Anterior cingulate cortex (tissue), 58 donors: ENCODE measurements at places on chromosomes 12 and 14.
A peak's percentile ranks its signal among the peaks of the same experiment; 100 is the strongest.

GRCh38 chr14:23877111-23877510 is 76.5 kb upstream of the DHRS4 start:
- DNase-seq: no peak

DNA sequence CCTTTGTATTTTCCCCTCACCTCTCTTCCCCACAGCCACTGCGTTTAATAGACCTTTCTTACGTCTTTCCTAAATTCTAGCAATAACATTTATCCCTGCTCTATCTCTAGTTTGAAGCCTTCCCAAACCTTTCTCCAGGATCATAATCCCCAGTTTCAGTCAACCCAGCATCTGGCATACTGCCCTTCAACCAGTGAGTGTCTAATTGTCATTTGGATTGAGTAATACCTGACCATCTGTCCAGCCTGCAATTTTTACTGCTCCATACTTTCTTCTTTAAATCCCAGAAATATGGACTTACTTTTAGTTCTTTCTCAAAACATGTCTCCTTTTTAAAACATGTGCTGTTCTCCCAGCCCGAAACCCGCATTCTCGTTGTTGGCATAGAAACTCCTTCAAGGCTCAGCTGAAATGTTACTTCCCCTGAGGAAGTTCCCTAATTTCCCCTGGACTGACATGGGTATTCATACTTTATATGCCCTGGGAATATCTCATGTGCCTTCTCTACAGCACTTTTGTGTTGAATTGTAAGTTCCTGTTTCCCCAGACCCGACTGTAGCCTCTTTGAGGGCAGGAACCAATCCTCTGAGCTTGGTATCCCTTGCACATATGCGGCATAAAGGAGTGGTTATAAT is 65.1 kb upstream of the ETV6 start:
- no peak for DNase-seq

DNA sequence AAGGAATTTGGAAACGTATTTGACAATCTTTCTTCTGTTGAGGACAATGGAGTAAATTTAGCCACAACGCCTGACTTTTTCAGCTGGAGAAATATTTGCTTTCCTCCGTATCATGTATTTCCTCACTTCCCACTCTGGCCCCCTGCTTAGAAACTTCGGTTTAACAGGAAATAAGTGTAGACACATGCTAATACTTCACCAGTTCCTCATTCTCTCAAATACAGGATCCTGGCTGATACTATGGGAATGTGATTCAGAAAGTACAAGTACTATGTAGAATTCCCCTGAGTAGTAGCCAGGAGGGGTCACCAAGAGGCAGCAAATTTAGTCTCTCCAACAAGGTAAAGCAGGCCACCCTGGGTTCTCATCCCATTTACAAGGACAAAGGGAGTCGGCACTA is 58.0 kb downstream of the FAR2 start:
- no peak for DNase-seq

DNA sequence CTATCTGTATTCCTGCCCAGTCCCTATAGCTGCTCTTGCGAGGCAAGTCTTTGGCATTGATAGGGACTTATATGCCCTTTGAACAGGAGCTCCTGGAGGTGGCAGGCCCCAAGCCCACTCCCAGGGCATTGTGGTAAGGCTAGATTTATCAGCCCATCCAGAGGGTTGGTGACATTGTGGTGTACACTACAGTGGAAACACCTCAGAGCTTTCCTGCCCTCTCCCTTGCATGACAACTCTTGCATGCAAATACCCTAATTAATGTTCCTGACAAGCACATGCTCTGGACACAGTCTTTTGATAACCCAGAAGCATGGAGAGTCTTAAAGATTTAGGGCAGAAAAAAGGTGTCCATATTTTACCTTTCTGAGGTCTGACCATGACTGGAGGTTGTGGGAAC is 815 bp upstream of the RIPK3 start:
- no peak for DNase-seq

GRCh38 chr14:98122527-98122926 is 1149.5 kb downstream of the BCL11B start:
- DNase-seq: no peak

GRCh38 chr14:56603648-56604047 is 24.1 kb downstream of the TMEM260 start:
- DNase-seq: no peak

DNA sequence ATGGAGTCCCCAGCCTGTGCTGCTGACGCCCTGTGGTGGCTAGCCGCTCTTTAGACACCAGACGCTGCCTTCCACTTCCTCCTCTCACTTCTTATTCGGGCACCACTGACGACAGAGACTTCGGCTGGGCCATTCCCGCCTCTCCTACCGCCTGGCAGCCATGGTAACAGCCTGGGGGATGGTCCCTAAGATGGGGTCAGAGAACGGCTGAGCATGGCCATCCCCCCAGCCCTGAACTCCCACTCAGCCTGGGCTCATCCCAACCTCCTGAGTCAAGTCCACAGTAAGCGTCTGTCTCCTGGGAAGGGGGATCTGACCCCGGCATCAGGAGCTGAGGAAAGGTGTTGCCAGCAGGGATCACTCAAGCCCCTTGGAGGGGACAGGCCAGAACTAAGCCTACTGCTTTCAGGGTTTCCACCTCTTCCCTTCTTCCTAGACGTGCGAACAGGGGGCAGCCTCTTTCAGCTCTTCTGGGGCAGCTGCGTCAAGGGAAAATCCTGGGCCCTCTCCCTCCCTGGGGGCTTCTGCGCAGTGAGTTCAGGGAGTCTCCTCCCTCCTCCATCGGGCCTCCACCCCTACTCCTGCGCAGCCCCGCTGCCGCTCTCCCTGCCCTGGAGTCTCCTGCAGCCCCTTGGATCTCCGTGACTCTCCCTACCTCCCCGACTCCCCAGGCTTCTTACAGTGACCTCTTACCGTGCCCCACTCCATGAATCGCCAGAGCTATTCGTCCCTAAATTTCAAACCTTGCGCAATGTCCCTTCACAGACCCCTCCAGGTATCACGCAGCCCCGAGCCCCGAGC is 643 bp upstream of the TAMALIN start:
- no peak for DNase-seq

- DNase-seq: no peak
Measured at GRCh38 chr12:87827638-87828264, 201.4 kb downstream of the C12orf50 start.

DNA sequence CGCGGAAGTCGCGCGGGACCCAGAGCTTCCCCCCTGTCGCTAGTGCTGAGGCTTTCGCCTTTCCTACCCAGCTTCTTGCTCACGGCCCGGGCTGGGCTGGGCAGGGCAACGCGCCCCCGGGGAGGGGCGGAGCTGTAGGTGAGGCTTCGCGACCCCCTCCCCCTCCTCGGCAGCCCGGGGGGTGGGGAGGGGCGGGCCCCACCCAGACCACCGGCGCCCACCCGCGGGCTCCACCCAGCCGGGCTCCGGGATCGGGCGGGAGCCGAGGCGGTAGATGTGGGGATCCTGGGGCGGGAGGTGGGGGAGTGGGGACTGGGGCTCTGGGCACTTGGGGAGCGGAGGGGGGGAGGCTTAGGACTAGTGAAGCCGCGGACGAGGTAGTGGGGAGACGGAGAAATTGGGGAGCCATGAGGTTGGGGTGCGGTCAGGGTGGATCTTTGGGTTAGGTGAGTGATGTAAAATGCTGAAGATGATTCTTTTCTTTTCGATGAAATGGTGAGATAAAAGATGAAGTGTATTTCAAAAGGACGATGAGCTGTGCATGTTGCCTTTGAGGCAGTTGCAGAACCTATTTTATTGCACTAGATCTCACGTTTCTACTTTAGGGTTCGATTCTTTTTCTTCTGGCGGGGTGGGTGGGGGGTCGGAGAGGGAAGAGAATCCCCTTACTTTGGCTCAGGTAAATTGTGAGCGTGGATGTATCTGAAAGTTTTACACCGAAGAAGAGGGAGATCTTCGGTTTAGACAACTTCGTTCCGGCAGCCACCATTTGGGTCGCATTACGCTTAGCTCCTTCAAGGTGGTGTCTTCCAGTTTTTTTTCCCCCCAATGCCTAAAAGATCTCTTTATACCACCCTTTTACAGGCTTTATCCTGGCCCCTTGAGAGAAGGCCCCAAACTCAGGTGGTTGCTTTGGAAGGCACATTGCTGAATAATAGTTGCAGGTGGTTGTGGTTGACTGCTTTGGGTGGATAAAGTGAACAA is 619 bp downstream of the ERC1 start:
- peak; percentile 3 for DNase-seq

GRCh38 chr12:125143491-125143890 is 78.3 kb downstream of the AACS start:
- DNase-seq: peak; percentile 54

DNA sequence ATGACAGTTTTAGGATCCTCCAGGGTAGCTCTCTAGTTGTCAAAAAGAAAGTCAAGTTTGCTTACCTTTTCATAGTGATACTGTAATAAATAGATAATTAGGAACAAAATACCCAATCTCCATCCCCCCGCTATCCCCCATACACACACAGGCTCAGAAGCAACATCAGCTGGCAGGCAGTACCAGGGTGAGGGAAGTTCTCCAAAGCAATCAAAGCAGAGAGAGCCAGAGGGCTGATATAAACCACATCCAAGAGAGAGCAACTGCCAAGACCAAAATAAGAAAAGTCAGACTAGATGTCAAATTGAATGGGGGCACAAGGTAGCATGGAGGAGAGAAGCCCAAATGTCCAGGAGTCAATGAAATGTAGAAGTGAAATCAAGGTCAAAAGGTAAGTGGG is 80.2 kb upstream of the PTPRR start:
- DNase-seq: no peak
